Motor neuron (in vitro differentiated cells): ENCODE measurements at places on chromosomes 12 and 14. TPM values are rescaled to one million over a fixed set of nuclear protein-coding genes. Genes with fewer than 3 reads are reported as not detected.

Gene IFT43
- 30.0 and 40.2 TPM in 2 replicates for total RNA-seq

Gene SIX6
- 0.05 TPM in 2 replicates for total RNA-seq

DNA sequence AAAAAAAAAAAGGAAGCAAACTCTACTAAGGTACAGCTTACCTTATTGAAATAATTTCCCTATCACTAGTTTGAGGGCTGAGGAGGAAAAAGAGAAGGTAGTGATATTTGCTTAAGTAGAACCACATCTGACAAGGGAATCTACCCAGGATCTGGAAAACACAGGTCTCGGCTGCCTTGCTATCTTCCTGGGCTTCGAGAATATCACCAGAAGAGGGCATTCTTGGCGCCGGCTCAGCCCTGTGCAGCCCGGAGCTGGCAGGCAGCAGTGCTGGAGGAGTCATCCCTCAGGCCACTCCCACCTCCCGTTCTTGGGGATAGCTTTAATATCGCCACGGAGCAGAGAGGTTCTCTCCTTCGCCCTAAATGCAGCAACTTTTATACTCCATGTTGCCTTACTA is 1181.2 kb downstream of the VRK1 start:
- ATAC-seq: peak; percentile 85

DNA sequence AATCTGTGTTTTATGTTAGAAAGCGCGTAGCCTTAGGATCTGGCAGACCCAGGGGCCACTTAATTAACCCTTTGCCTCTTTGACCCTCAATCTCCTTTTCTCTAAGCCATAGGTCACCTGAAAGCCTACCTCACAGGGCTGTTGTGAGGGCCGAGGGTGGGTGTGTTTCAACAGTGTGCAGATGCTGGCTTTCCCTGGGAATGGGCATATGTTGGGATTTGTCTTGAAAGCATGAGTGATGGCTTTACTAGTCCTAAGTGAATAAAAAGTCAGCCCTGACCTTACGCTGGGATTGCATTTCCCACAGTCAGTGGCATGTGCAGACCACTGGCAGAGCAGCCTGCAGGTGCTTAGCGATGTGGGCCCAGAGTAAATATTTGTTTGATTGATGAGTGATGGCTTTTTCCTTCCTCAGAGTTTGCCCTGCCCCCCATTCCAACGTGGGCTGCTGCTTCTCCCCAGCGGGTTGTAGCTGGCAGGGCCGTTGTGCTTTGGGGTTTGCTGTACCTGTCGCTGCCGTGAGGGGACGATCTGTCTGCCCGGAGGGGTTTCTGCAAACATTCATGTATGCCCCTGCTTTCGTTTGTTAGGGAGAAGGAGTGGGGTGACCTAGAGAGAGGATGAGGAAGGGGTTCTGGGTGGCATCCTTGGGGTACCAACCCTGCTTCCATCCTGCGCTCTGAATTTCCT is 31.5 kb downstream of the MEG3 start:
- ATAC-seq: peak; percentile 22

Gene KRT8
- total RNA-seq: 11.5 TPM in 2 replicates

DNA sequence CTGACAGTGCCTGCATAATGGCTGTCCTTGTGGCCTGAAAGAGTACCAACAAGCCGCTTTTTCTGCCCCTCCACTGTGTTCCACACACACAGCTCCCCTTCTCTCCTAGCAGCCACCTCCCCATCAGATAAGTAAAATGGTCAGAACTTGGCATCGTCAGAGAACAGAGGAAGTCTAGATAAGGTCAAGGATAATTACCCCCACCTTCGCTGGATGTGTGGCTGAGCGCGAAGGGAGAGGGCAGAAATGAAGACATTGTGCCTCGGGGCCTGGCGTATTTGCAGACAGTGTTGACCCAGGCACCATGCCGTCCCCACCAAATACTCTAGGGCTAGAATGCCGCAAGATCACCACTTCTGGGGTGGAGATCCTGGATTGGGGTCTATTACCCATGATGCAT is 30.6 kb downstream of the FBXO21 start:
- ATAC-seq: no peak
